ENCODE measurements at places on chromosomes 5 and 9.

- no peak for DNase-seq
Measured at GRCh38 chr9:122337556-122337929, 33.3 kb upstream of the PTGS1 start.

DNA sequence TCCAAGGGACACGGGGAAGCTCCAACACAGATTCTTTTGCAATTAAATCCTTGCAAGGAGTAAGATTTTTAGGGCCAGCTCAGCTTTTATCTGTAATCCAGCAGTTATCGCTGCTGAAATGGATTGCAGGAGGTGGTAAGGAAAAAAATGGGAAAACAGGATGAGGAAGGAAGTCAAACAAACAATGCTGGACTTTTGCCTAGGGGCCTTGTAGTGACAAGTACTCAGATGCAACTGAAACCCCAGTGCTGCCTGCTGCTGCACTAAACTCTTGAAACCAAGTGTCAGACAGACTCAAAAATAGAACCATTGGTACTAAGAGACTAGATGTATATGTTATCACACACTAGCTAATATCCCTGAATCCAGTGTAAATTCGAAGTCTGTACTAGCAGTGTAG, 309.2 kb downstream of the CTNND2 start:
- no peak for DNase-seq

GRCh38 chr9:136671254-136671614, 8.5 kb downstream of the EGFL7 start:
- DNase-seq = no peak

GRCh38 chr5:180006141-180006540, 65.4 kb downstream of the RNF130 start:
- no peak for DNase-seq

DNA sequence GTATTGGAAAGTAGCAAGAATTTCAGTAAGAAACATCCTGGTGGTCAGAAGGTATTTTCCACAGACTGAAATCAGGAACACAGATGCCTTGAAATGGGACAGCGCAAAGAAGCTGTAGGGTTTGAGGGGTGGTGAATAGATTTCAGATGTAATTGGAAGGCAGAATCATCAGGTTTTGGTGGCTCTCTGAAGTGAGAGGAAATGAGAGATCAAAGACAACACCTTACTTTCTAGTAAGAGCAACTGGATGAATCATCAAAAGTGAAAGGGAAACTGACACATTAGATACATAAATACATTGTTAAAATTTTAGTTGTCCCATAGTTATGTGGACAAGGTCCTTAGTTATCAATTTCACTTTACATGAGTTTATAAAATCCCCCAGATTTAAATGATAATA, 188.2 kb upstream of the SLC27A6 start:
- DNase-seq = no peak

DNA sequence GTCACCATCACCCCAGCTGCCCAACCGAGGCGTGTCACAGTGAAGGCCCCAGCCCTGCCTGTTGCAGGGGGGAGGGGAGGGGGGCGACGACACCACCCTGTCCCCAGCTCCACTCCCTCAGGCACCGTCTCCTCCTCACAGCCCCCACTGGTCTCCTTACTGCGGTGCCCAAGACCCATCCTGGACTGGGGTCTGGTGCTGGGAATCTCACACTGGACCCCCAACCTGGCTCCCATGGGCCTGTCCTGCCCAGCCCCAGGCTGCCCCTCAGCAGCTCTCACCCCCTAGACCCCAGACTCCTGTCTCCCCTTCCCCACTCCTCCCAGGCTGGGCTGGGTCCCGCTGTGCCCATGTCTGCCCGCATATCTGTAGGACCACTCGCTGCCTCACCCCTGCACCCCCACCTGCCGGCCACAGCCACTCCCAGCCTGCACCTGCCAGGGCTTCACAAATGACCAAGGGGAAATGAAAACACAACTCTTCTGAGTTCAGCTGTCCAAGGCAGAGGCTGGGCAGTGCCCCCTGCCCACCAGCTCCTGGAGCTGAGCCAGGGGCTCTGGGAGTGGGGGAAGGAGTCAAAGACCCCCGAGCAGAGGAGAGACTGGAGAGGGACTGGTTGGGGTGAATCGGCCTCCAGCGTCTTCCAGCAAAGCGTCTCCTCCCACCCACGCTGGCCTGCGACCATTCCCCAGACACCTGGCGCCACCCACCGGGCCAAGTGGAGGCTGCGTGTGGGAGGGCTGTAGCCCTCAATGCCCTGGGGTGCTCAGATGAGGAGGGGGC, 32.6 kb upstream of the EGFL7 start:
- peak; percentile 47 for DNase-seq

DNA sequence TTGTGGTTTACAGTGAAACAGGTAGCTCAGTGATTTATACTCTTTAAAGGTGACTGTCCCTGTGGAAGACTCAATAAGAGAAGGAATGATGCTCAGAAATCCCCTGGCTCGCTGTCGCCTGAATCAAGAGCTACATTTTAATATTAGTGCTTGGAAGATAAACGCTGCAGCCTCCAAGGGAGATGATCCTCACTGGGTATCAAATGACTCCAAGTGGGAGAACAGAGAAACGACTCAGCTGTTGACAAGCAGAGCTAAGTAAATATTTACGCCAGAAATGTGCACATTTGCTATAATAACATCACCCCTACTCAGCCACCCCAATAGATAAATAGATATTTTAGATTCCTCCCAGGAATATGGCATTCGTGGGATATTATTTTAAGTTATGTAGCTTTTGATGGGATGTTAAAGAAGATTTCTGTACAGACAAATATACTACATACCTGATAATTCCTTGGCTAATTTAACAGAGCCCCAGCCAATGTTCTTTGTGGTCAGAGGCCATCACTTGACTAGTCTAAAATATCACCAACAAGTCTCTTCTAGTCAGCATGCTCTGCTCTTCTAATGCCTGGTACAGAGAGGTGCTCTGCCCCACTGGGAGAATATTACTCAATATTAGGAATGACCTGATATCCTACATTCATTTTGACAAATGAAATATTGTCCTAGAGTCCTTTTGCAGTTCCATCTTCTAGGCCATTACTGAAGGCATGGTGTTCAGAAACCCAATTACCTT, 18.3 kb upstream of the CCDC192 start:
- no peak for DNase-seq

DNA sequence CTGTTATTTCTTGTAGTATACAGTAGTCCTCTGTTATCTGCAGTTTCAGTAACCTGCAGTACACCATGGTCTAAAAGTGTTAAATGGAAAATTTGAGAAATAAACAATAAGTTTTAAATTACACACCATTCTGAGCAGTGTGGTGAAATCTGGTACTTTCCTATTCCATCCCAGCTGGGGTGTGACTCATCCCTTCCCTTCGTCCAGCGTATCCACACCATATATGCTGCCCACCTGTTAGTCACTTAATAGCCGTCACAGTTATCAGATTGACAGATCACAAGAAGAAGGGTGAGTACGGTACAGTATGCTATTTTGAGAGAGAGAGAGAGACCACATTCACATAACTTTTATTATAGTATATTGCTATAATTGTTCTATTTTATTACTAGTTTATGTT, 28.9 kb downstream of the FAM151B start:
- peak; percentile 9 for DNase-seq

DNA sequence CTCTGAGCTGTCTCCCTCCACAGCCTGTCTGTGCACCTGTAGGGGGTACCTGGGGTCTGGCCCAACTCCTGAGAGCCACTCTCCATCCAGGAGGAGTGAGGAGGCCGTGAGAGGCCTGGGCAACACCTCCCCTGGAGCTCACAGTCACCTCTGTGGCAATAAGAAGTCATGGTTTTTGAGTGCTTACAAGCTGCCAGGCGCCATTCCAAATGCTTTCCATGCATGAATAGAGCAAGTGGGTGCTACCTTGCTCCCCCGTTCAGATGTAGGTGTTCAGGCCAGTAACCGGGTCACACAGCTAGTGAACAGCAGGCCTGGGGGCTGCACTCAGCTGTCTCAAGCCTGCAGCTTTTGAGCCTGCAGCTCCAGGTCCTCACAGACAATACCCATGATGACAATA, 30.6 kb downstream of the CORO2A start:
- DNase-seq = no peak

DNA sequence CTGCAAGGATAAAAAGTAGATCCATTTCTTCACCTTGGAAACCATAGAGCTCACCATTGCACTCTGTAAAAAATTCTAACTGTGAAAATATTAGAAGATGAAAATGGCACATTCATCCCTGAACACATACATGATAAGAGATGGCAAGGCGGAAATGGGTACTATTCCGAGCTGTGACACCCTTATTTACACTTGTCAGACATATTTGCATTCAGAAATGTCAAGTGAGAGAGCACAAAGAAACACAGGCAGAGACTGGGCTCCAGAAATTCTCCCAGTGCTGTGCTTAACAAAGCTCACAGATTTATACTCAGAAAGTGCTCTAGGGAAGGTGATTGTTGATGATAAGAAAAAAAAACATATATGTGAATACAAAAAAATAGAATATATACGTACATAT, 170.3 kb upstream of the PUM3 start:
- no peak for DNase-seq

DNA sequence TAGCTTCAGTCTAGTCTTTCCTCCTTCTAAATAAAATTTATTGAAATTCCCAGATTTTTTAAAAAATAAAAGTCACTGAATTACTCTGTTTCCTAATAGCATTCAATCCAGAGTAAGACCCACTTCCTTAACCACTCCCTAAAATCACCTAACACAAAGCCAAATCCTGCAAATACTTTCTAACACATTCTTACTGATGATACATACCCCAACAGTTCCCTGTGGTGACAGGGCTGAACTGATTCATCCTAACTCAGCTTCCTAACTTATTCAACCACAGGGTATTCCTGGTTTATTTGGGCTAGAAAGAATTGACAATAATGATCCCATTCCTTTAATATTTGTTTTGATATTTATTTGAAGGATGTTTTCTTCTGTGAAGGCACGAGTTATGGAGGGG, 40.7 kb upstream of the ZNF300 start:
- DNase-seq = no peak

GRCh38 chr5:65916636-65917035, 9.7 kb upstream of the ERBIN start:
- no peak for DNase-seq

DNA sequence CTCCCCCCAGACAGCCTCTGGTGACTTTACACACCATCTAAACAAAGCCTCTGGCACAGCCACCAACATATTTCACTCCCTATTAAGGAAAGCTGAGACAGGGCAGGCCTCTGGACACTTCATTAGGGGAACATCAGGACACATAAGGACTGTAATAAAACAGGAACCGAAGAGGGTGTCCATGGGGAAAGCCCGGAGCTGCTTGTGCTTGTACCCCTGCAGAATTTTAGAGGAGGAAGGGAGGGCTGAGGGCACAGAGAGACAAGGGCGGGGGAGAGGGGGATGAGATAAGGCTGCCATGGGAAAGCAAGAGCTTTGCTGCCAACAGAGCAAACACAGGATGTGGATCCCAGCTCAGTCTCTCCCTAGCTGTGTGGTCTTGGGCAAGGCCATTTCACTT, 138.4 kb downstream of the ASTN2 start:
- DNase-seq = no peak

DNA sequence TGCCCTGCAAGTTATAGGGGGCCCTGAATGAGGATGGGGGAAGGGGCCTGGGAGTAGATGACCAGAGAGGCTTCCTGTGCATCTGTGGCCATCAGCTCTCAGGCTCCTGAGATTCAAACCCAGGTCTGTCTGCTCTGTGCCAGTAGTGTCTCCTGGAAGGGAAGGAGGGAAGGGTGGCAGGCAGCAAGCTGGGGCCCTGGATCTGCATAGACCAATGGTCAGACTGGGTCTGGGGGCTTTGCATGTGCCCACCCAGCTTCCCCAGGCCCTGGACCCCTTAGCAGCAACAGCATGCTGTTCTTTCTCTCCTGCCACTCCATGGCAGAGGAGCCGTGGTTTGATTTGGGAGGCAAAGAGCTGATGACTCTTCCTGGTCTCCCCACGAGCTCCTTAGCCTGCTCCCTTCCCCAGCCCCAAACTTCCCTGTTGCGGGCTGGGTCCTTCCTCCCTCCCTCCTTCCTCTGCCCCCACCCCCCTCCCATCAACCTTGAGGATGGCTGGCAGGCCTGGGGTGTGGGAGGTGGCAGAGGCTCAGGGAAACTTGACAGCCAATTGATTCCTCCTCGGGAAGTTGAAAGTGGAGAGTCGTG, 31.6 kb downstream of the DAB2IP start:
- no peak for DNase-seq

DNA sequence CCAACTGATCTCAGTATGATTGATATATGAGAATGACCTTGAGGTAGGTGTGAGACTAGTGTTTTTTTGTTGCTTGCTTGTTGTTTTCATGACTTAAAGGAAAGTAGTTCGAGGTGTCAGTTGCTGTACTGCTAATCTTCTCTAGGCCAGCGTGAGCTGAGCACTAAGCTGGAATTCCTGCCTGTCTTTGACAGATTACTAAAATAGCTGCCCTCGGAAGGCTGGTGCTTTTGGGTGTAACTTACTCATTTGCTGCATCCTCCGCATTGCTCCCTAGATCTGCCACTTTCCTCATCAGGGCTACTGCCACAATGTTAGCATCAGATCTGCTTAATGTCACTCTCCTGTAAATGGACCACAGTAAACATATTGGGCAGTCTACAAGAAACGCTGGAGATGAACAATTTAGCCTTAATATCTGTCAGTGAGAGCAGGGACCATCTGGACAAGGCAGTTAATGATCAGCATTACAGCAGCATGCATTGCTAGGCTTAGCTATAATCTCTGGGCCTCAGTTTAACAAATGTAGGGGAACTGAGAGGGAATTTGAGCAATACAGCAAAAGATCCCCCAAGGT, 106.6 kb upstream of the CDH6 start:
- DNase-seq = no peak

DNA sequence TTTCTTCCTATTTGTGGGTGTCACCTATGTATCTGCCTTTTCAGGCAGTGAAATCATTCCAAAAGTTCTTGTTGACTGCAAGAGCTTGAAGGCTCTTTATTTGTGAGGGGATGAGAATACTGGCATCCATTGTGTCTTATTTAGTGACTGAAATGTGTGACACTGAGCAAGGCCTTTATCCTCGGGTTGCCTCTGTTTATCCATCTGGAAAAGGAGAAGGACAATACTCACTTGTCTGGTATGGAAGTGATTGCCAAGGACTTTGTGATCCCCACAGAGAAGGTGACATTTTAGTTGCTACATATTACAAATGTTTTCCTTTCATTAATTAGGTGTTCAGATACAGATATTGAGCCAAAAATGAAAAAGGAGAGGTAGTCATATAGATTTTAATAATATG, 80.2 kb downstream of the ARRDC3 start:
- no peak for DNase-seq

- DNase-seq = no peak
Measured at GRCh38 chr9:104769655-104770054, 5.7 kb downstream of the NIPSNAP3B start.

- DNase-seq = peak; percentile 83
Measured at GRCh38 chr9:134135343-134136117, at the start of gene WDR5. Gene WDR5, plus strand, starts transcription at chr9:134136082. Its CDS starts 3,796 bp downstream, at chr9:134139878.

DNA sequence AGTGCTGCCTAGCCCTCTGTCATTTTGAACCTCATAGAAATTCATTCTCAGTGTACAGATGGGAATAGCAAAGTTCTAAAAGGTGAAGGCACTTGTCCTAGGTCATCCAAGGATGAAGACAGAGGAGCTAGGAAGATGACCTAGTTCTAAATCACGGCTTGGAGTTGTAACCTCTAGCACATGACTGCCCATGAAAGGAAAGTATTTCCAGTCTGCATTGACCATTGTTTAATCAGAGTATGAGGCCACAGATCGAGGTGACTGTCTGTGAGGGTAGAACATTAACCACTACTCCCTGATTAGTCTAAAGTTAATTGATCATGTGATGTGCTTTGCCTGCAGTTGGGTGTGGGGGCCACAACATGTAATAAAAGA, 674 bp upstream of the TNFSF15 start:
- no peak for DNase-seq

Measured in stimulated activated CD4-positive, alpha-beta T cell treated with anti-CD3 and anti-CD28 coated beads, Interleukin-15, amount 100 ng/mL, for 48 hours (primary cell).